ENCODE measurements at places on chromosomes 1 and 21.

GRCh38 chr21:45847870-45848269 is 133.7 kb upstream of the COL6A1 start:
- DNase-seq = no peak

GRCh38 chr1:115165776-115166175 is 76.5 kb upstream of the TSPAN2 start:
- DNase-seq = no peak

DNA sequence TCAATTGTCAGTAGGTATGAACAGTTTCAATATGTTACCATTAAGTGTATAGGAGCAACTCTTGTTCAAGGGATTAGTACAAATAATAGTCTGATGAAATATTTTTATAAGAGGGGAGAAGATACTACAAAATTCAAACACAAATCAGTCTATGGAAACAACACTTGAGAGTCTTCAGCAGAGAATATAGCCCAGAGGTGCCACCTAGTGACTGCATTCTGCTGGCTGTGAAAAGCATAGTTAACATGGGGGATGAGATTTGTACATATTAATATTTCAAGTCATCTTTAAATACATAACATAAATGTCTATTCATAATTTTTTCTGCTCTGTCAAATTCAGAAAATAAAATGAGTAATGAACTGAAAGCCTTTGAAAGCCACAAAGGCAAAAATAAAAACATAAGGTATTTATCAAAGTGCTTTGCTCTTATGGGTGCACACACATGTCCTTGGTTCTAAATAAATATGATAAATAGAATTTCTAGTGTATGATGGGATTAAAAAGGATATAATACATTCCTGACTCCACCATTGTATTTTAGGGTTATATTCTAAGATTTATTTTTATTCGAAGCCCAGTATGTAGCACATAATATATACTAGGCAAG is 440.9 kb upstream of the ZRANB2 start:
- peak; percentile 23 for DNase-seq

DNA sequence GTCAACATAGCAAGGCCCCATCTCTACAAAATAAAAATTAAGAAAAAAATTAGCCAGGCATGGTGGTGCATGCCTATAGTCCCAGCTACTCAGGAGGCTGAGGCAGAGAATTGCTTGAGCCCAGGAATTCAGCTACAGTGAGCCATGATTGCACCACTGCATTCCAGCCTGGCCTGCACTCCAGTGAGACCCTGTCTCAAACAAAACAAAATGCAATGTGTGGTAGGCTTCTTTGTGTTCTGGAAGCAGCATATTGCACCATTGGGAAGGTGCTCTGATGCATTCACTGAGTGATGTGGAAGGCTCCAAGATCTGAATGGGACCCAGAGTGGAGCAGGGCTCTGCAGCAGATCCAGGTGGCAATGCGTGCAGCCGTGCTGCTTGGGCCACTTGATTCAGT is 99.6 kb upstream of the COG2 start:
- DNase-seq = no peak

DNA sequence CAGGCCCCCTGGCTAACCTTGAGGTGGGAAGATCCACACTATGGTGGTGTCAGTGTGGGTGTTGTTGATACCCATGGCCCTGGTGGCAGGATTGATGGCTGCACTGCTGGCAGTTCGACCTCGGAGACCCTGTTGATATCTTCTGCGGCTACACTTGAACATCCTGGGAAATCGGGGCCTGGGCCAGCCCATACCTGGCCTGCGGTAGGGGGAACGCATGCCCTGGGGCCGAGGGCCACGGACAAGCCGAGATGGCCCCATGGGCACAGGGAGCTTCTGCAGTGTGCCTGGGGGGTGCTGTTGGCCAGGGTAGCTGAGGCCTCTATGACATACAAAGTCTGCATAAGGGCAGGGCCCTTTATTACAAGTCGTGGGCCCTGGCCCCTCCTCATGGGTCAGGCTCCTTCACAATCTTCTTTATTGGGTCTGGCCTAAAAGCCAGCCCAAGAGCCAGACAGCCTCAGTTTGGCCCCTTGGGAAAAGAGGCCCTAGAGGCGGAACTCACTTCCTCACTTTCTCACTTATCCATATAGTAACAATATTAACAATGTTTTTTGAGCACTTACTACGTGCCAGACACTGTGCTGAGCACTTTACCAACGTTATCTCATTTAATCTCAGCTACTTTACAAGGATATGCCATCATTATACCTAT is at the start of gene P3R3URF:
Gene P3R3URF (minus strand): TSS at position 278 of the 655 bp plus-strand sequence. CDS start 17 bp downstream, at position 261.
- DNase-seq = no peak
